ENCODE measurements at places on chromosomes 4 and X. TPM values are rescaled to one million over a fixed set of nuclear protein-coding genes. Genes with fewer than 3 reads are reported as not detected.

The HPGDS gene
- total RNA-seq: not detected

The TSR2 gene
- total RNA-seq: 54.1 TPM

The GPR173 gene
- total RNA-seq: 9.4 TPM

The FRG2 gene
- total RNA-seq: not detected

The ADGRG2 gene
- total RNA-seq: 5.9 TPM

The PDCL2 gene
- total RNA-seq: not detected

The OTC gene
- total RNA-seq: not detected

The MID2 gene
- total RNA-seq: 5.2 TPM

The PROM1 gene
- total RNA-seq: 49.9 TPM

The GYPE gene
- total RNA-seq: not detected

Data from endodermal cell (in vitro differentiated cells).